ENCODE measurements at places on chromosomes 2 and 18.

- DNase-seq, result no peak
Observed at GRCh38 chr2:238159071-238159539, 335 bp downstream of the ERFE start.

DNA sequence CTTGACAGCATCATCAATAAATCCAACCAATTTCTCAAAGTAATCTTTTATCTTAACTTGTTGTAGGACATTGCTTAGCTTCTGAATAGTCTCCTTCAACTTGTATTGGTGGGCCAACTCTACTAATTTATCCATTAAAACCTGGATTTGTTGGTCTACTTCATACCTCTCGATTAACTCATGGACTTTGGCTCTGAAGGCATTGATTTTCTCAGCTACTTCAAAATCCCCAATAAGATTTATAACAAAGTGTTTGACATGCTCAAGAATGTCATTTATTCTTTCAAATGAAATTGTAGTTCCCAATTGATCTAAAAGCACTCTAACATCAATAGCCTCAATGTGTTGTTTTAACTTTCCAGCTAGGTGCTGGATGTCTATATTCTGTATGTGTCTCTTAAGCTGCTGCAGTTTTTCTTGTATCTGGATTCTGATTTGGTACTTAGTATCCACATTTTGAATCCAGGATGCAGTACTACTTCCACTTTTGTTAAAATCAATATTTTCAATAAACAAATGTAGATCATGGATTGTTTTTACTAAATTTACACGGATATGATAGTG lies 34.1 kb downstream of the APOB start:
- no peak for DNase-seq

GRCh38 chr2:2158189-2158826 lies 172.8 kb downstream of the MYT1L start:
- DNase-seq, result no peak

- DNase-seq, result no peak
Observed at GRCh38 chr18:79242246-79242645, 153.5 kb upstream of the NFATC1 start.

GRCh38 chr2:149290662-149291061 lies 39.7 kb upstream of the LYPD6 start:
- no peak for DNase-seq

DNA sequence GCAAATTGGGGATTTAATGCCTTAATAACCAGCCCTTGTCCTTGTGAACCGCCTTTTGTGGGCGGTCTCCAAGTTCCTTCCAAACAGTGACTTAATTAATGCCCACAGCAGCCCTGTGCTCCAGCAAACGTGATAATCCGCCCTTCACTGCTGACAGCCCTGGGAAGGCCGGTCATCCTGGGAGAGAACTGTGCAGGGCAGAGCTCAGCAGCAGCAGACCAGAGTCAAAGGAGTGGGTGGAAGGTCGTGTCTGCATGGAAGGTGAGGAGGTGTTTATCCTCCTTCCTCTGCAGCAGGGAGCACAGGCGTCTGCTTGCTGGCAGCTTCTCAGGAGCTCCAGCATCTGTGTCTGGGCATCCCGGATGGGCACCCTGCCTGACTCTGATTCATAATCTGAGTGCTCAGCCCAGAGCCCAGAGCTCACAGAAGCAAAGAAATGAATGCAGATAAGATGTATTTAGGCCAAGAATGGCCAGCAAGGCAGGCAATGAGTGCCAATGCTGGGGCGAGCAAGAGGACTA lies 270.0 kb upstream of the PXDN start:
- no peak for DNase-seq

DNA sequence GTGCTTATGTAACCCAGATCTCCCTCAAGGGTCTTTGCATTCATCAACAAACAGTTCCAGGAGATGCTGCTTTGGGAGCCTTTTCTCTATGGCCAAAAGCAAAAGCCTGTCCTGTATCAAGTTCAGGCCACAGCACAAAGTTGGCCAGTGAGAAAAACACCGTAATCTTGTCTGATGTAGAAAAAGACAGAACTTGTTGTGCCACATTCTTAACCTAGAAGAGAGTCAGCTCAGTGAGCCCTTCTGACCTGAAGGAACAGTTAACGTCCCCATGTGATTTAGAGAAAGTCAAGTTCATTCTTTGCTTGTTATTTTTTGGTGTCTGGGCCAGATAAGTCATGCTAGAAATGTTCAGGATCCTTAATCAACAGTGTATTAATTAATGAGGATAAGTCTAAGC lies 7.8 kb upstream of the CNDP1 start:
- no peak for DNase-seq

GRCh38 chr2:72825257-72826155 lies at the start of gene EXOC6B:
EXOC6B (minus strand) TSS chr2:72826033.
- peak; percentile 63 for DNase-seq

DNA sequence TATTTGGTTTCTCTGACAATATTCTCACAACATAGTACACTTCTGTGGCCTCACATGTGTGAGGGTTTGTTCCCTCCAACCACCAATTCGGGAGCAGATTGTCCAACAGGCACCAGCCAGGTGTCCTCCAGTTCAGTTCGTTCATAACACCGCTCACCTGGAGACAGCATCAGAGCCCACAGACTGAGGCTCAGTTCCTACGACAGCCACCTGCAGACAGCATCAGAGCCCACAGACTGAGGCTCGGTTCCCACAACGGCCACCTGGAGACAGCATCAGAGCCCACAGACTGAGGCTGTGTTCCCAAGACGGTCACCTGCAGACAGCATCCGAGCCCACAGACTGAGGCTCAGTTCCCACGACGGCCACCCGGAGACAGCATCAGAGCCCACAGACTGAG lies 58.2 kb upstream of the SNTG2 start:
- no peak for DNase-seq

- peak; percentile 68 for DNase-seq
Observed at GRCh38 chr2:120914839-120915521, 179.3 kb downstream of the GLI2 start.

All from AG04450 (cell line).